ENCODE measurements at places on chromosomes 1 and 21.

DNA sequence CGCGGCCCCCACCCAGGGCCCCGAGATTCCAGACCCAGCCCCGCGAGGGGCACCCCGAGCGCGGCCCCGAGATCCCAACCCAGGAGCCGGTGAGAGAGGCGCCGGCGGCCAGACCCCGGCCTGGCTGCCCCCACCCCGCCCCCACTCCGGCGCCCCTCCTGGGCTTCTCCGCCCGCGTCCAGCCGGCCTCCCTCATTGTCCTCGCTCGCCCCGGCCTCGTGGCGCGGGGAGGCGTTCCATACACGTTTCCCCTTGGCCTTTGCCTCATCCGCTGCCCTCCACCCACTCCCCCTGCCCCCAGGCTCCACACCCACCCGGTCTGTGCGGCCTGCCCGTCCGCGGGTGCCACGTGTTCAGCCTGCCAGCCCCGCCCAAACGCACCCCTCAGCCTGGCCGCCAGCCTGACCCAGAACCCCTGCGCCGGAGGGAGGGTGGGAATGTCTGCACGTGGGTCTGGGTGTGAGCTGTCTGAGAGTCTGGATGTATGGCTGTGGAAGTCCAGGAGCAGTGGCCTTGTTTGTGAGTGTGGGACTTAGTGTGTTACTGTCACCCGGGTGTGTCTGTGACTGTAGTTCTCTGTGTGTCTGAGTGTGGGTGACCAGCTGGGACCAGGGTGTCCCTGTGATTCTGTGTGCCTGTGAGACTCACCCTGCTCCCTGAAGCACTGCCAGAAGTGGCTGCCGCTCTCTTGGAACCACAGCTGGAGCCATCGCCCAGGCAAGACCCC, 681 bp downstream of the B4GALT2 start:
- peak; percentile 44 for DNase-seq

GRCh38 chr1:151920149-151920548, 10.8 kb upstream of the THEM4 start:
- DNase-seq, result peak; percentile 47

DNA sequence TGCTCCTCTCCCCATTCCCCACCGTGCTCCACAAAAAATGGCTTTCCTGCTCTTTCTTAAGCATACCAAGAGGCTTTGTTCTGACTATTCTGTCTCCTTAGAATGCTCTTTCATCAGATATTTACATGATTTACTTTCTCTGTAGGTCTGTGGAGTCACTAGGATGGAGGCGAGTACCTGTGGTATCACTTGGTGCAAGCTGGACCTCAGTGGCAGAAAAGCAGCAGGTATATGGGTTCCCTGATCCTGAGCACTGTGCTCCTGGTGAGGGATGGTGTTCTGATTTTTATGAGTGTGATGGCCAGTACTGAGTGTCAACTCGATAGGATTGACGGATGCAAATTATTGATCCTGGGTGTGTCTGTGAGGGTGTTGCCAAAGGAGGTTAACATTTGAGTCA, 10.0 kb downstream of the C1orf87 start:
- no peak for DNase-seq

- no peak for DNase-seq
Measured at GRCh38 chr1:240499012-240499411, 112.9 kb downstream of the GREM2 start.

DNA sequence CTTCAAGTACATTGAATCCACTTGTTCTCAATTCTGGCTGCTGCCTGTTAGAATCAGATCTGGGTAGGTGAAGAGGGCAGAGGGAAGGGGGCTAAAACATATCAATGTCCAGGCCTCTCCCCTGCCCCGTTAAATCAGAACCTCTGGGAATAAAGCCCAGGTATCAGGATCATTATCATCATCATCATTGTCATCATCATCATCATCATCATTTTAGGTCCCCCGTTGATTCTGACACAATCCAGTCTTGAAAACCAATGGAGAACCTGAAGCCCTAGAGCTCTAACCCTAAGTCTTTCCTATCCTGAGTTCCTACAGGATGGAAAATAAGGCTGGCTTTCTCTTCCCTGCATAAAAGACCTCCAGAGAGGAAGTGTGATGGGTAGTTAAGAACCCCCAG, 93.1 kb downstream of the TAS1R2 start:
- DNase-seq, result no peak

GRCh38 chr1:30374400-30375070, 348.9 kb downstream of the MATN1 start:
- DNase-seq, result no peak

GRCh38 chr1:100928128-100928527, 32.2 kb downstream of the SLC30A7 start:
- DNase-seq, result no peak

GRCh38 chr1:46131712-46132528, 509 bp downstream of the PIK3R3 start:
- peak; percentile 36 for DNase-seq

GRCh38 chr1:8249838-8250237, 68.1 kb upstream of the SLC45A1 start:
- no peak for DNase-seq

- DNase-seq, result peak; percentile 25
Measured at GRCh38 chr21:14995695-14996490, 68.9 kb downstream of the NRIP1 start.

- DNase-seq, result no peak
Measured at GRCh38 chr1:6414881-6415626, 4.7 kb downstream of the HES2 start.

DNA sequence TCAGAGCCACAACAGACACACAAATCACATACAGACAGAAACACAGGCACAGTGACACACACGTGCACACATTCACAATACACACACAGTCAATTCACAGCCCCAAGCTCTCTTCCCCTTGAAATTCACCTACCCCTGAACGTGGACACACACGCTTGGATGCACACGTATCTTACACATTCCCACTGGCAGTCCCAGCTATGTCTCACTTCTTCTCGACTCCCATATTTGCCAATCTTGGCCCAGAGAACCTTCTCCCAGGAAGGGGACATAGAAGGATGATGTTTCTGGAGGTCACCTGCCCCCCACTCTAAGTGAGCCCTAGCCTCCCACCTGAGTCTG, 1.6 kb downstream of the CRYBG2 start:
- no peak for DNase-seq

DNA sequence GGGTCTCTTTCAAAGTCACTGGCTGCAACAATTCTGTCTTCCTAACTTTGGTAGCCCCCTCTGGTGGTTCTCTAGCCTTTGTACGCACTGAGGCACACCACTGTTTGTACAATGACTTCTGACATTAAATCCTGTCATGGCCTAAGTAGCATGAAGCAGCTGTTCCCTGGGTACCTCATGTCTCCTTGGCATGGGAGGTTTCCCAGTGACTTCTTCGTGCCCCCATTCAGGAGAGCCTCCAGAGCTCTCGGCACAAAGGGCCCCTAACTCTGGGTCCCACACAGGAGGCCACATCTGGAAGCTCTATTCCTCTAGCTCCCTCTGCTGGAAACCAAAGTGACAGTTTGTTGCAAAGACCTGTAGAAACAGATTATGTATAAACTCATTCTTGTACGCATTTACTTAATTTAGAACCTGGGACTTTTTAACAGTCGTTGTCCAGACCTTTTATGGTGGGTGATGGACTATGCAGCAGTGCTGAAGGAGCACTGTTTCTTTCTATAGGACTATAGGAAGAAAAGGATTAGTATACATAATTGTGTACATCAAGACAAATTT, 13.4 kb downstream of the SWT1 start:
- peak; percentile 57 for DNase-seq

DNA sequence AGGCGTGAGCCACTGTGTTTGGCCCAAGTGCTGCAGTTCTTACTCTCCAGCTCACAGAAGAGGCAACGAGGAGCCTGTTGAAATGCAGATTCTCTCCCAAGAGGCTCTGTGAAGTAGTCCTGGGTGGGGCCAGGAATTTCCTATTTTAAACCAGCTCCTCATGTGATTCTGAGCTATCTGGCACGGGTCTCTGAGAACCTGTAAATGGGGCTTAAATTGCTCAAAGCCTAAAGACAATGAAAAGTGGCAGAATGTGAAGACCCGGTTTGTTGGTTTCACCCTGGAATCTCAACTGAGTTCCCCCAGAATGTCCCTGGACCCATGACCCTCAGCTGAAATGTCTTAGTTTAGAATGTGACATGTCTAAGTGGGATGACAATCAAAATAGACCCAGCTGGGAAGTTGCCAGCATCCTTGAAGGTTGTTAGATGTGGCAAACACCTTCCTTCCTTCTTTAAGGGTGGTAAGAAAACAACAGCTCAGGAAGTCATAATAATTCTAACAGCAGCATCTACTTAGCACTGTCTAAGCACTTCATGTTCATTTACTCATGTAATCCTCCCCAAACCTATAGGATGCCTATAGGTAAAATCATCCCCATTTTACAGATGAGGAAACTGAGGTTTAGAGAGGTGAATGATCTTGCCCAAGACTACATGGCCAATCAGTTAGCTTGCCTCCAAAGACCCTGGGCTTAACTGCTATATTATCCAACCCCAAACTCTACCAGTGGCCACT, 20.9 kb upstream of the ATP5PO start:
- no peak for DNase-seq

GRCh38 chr1:28322194-28322593, 6.6 kb upstream of the MED18 start:
- DNase-seq, result no peak

- peak; percentile 48 for DNase-seq
Measured at GRCh38 chr21:25838809-25839208, 104.0 kb downstream of the GABPA start.

DNA sequence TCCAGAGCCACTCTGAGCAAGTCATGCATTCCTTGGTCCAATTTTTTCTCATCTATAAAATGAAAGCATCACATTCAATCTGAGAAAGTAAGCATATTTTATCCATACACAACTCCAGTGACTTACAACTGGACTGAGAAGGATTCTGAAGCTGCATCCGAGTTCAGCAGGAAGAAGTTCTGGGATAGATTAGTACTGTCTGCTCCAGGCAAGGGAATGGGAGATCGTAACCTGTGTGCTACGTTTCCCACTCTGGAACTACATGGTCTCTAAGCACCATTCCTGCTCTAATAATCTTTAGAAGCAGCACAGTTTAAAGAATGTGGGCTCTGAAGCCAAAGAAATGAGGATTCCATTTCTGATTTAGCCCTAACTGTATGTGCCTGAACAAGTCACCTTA, 79.4 kb downstream of the LACTBL1 start:
- DNase-seq, result no peak

DNA sequence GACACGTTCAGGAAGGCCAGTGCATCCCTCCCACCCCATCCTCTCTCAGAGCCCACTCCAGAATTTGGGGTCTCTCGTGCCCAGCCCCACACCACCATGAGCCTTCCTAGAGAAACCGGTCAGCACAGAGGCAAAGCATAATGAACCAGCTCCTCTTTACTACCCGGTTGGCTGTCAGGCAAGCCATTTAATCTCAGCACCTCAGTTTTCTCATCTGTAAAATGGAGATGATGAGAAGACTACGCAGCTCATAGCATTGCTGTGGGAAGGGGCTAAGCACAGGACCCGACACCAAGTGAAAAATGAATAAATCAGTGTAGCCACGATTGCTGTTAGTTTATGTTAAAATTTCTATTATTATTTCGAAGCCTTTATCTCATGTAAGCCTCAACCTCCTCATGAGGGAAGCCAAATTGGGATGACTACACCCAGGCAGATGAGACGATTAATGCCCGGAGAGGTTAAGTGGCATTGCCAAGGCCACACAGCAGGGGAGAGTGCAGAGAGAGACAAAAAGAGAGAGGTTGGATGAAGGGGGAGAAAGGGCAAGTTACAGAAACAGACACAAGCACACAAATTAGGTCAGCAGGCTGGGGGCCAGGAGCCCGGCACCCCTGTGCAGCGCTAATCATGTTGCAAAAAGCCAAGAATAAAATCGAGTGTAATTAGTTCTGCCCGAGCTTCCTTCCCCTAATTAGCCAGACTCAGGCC, 25.7 kb downstream of the SDC3 start:
- no peak for DNase-seq

DNA sequence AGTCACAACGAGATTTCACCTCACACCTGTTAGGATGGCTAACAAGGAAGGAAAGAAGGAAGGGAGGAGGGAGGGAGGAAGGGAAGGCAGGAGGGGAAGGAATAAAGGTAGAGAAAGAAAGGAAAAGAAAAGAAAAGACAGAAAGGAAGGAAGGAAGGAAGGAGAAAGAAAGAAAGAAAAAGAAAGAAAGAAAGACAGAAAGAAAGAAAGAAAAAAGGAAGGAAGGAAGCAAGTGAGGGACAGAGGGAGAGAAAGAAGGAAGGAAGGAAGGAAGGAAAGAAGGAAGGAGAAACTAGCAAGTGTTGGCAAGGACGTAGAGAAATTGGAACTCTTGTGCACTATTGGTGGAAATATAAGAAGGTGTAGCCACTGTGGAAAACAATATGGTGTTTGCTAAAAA, 52.2 kb downstream of the CCDC185 start:
- no peak for DNase-seq

DNA sequence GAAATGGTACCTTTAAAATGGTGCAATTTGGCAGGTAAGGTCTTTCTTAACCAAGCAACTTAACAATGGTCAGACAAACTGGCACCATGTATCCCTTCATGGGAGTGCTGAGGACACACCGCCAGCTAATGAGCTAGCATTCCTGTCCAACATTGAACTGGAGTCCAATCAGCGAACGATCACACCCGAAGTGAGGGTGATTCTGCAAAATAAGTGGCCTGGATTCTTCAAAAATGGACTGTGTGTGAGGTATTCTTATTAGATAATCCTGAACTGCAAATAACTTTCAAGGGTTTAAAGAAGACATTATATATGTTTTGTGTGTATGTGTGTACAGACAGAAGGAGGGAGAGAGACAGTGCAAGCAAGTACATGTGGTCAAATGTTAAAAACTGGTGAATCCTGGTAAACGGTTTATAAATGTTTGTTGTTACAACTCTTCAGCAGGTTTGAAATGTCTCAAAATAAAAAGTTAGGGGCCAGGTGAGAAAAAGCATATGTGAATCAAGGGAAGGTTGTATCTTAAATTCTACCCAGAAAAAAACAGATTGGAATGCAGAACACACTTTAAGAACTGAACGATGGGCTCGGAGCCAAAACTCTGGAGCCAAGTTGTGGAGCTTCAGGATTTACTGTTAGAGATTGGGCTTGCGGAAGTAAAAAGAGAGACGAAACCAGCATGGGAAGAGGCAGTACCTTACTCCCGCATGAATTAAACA, 20.9 kb downstream of the GADD45A start:
- DNase-seq, result no peak

DNA sequence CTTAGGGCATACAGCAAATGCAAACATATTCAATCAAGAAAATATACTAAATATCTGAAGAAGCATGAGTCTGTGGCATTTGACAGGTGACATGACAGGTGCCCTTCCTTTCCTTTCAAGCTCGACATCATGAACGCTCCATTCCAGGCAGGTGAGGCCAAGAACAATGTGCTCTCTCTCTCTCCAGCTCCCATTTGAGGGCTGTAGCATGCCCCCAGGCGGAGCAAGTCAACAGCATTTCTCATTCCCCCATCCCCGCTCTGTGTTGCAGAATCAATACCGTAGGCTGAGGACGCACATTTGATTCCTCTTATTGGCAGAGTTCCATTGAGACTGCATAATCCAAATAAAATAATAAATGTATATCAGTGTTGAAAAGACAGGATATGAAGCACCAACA, 24.6 kb upstream of the PLPPR4 start:
- DNase-seq, result no peak

All from NCI-H2081 (cell line).